ENCODE measurements at places on chromosomes 7 and 10.

DNA sequence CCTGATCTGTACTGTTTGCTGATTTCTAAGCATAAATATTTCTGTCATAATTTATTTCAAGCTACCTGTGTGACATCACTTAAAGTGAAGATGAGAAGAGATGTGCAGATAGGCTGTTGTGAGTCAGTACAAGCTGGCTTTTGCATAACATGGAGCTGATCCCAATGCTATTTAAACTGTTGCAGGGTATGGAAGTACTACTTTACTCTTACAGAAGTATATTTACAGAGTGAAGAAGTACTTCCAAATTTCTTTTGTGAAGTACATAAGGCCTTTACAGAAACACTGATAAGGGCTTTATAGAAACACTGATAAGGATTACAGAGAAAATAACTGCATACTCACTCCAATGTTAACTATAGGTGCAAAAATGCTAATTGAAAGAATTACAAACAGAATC, 911.6 kb downstream of the LRMDA start:
- DNase-seq, result no peak

GRCh38 chr10:3902054-3902808, 117.2 kb upstream of the KLF6 start:
- peak; percentile 87 for DNase-seq

- no peak for DNase-seq
These were observed 24.8 kb upstream of the TECTB start for GRCh38 chr10:112258407-112258806.

- no peak for DNase-seq
These were observed 80.0 kb downstream of the ZNF277 start for GRCh38 chr7:112286250-112287086.

DNA sequence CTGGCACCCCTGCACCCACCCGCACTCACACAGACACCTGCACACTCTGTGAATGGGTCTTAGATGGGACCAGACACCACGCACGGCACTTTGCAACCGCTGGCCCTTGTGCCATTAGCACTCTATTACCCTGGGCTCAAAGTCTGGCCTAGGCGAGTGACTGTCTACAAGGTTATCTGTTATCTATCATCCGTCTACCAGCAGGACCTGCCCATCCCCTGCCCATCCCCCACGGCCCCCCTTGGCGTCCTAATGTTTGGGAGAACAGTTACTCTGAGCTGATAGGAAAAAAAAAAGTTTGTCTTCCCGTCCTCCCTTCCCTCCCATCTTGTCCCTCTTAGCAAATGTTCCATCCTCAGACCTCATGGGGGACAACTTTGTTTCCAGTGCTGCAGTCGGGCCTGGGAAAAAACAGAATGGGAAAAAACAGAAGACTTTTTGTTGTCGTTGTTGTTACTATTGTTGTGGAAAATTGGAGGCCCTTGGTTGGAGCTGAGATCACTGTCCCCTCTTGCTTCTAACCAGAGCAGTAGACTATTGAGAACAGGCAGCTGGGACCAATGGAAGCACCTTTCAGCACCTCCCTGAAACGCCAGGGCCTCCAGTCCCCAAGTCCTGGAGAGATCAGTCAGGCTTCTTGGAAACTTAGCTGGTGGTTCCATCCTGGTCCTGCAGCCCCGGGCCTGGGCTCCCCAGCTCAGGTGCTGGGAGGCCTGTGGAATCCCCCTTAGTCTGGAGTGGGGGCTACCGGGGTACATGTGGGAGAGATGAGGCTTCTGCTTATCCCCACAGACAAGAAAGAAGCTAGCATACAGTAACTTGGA, 12.2 kb downstream of the UNCX start:
- DNase-seq, result no peak

GRCh38 chr7:44329081-44329480, 3.7 kb upstream of the CAMK2B start:
- DNase-seq, result no peak

GRCh38 chr7:84697506-84697905, 489.4 kb downstream of the SEMA3D start:
- DNase-seq, result no peak

- DNase-seq, result no peak
These were observed 47.1 kb downstream of the NRCAM start for GRCh38 chr7:108409146-108409545.

DNA sequence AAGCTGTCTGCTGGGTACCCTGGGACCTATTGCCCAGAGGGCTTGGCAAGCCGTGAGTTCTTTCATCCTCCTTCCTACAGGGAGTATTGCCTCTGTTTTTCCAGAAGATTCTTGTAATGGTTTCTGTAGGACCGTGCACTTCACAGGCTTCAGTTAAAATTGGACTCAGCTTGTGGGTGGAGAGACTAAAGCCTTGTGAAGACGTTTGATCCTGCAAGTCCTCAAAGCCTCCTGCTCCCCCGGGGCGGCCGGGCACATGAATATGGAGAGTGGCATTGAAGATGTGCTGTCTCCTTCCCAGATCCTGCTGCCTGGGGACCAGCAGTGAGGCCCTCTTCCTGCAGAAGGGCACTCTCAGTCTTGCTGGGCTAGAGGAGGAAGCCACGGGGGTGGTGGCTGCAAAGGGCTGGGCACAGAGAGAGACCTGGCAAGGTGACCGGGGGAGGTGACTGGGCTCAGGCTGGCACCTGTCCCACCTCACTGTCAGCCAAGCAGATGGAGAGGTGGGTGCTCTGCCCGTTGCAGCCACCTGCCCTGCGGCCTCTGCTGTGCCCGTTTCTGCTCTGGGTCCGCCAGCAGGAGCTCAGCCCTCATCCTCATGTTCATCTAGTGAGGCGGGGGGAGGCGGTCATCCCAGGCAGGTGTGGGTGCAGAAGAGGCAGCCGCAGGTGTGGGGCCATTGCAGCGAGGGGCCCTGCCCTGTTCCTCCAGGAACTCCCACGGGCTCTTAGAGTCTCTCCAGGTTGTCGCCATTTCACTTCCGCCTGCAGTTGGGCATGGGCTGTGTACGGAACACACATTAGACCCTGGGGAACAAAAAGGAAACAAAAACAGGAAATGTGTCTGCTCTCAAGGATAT, 55.7 kb downstream of the TMEM209 start:
- no peak for DNase-seq

GRCh38 chr10:16944986-16945385, 127.8 kb upstream of the RSU1 start:
- DNase-seq, result no peak

DNA sequence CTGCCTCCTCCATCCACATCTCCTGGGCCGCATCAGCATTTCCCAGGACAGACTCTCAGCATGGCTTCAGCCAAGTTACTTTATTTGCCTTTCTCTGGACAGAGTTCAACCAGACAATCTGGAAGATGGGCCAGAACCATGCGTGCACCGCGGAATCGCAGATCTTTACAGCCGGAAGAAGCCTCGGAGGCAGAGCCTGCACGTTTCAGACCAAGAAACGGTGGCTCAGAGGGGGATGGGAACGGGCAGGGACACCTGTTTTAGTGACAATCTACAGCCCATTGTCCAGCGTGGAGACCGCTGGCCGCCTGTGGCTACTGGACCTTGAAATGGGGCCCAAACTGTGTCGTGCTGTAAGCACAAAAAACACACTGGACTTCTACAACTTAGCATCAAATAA, 3.5 kb downstream of the VIPR2 start:
- DNase-seq, result no peak

- no peak for DNase-seq
These were observed 13.0 kb downstream of the TUBGCP2 start for GRCh38 chr10:133295426-133296320.

- DNase-seq, result peak; percentile 66
These were observed 126.2 kb downstream of the CCNY start for GRCh38 chr10:35462491-35462934.

GRCh38 chr7:55206235-55207029, 158.7 kb upstream of the LANCL2 start:
- no peak for DNase-seq

GRCh38 chr7:131774419-131775220, 218.2 kb upstream of the PODXL start:
- DNase-seq, result no peak

DNA sequence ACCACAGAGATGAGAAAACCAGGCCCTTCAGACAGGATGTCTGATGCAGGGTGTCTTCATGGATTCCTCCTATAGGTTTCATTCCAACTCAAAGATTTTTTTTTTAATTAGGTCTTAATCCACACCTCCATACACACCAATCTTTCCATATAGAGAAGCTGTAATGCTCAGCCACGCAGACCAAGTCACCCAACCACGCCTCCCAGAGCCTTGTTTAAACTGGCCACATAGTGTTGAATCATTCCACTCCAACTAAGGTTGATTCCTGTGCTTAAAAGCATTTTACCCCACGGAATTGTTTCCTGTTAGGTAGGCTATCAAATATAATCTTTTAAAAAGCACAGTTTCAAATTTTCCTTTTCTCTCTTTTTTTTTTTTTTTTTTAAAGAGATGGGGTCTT, 153.6 kb downstream of the TYW1B start:
- DNase-seq, result no peak

DNA sequence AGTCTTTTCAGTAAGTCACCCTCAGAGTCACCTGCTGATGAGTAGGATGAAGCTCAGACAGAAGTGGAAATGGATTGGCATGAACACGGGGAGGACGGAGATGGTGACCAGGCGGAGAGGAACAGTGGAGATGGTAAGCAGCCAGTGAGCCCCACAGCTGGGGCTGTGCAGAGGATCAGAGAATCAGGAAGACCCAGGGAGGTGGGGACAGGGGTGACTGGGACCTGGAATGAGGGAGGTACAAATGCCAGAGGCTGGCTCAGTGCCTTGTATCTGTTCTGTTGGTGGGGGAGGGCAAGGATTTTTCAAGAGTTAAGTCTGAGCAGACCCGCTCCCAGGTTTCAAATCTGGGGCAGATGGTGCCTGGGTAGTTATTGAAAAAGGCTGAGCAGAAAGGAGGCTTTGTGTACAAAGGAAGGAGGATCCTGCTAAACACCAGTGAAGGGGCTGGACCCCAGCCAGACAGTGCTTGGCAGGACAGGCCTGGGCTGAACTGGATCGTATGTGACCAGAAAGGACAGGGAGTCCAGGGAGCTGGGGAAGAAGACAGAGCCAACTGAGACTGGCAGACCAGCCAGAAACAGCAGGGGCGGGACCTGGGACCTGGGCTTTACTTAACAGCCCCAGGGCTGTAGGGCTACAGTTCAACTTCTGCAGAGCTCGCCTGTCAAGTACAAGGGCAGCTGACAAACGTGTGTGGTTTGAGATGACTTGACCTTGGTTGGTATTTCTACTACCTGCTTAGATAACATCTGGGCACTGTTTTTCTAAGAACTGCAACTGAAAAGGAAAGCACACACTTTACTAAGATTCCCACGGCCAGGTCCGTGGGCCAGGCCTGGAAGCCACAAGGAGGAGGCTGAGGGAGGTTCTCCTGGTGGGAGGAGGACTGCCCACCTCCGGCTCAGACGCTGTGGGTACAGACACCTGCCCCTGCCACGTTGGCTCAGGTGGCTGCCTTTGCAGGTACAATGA, 13.2 kb upstream of the FRMPD2 start:
- no peak for DNase-seq

DNA sequence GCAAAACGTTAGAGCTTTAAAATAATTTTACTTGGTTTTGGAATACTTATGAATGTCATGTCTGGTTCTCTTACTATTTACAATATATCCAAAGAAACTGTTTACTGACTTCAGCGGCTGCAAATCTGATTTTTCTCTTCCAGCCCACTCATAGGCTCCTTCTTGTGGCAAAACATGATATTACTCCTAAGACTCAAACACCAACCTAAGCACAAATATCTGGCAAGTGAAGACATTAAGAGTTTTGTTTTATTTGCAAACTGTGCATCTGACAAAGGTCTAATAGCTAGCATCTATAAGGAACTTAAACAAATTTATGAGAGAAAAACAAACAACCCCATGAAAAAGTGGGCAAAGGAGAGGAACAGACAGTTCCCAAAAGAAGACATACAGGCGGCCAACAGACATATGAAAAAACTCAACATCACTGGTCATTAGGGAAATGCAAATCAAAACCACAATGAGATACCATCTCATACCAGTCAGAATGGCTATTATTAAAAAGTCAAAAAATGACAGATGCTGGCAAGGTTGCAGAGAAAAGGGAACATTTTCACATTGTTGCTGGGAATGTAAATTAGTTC, 20.3 kb upstream of the GJC3 start:
- DNase-seq, result no peak

GRCh38 chr7:46003896-46004875, 83.1 kb upstream of the IGFBP3 start:
- peak; percentile 80 for DNase-seq

GRCh38 chr7:46257761-46258448, 336.8 kb upstream of the IGFBP3 start:
- no peak for DNase-seq

DNA sequence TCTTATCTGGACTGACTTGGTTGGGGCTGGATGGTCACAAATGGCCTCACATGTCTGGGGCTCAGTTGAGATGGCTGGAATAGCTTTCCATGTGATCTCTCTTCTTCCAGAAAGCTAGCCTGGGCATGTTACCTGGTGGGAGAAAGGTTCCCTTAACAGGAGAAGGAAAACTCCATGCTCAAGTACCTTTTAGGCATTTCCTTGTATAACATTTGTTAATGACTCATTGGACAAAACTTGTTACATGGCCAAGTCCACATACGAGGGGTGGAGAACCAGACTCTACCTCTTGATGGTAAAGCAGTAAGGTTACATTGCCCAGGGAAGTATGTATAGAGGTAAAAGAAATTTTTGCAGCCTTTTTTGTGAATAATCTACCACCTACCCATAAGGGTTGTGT, 826.4 kb downstream of the LRMDA start:
- no peak for DNase-seq

GRCh38 chr10:30704026-30704600, 74.6 kb upstream of the LYZL2 start:
- peak; percentile 51 for DNase-seq

GRCh38 chr7:109844362-109844761, 1246.6 kb upstream of the LRRN3 start:
- peak; percentile 41 for DNase-seq

- no peak for DNase-seq
These were observed 755 bp downstream of the TOMM7 start for GRCh38 chr7:22821702-22822485.

Measured in MM.1S (cell line).